Heart right ventricle (tissue), 16 donors: ENCODE measurements at places on chromosomes 4 and X.

- no peak for DNase-seq
These were observed 71.3 kb upstream of the SPRY1 start for GRCh38 chr4:123325241-123325681.

- no peak for DNase-seq
These were observed 132.4 kb downstream of the GLRA3 start for GRCh38 chr4:174696657-174697056.

- DNase-seq: no peak
These were observed 108.2 kb downstream of the NSUN7 start for GRCh38 chr4:40857956-40858355.

DNA sequence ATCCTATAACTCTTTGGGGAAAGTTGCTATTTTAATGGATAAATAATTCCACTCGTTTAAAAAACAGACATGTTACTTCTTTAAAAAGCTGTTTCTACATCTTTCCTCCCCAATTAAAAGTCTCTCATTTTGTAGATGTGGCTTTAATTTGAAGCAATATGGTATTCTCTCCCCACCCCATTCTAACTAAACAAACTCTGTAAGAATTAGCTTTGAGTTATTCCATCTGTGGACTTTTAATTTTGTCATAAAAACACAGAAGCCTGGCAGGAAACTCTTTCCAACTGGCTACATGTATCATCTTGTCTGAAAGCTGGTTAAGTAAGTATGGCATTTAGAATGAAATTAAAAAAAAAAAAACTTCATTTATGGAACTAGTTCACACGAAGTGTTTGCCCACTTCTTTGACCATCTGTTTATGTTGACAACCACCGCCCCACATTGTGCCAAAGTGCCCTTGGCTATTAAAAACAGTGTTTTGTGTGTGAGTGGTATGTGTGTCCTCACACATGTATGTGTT is 140.3 kb downstream of the NAA11 start:
- no peak for DNase-seq

DNA sequence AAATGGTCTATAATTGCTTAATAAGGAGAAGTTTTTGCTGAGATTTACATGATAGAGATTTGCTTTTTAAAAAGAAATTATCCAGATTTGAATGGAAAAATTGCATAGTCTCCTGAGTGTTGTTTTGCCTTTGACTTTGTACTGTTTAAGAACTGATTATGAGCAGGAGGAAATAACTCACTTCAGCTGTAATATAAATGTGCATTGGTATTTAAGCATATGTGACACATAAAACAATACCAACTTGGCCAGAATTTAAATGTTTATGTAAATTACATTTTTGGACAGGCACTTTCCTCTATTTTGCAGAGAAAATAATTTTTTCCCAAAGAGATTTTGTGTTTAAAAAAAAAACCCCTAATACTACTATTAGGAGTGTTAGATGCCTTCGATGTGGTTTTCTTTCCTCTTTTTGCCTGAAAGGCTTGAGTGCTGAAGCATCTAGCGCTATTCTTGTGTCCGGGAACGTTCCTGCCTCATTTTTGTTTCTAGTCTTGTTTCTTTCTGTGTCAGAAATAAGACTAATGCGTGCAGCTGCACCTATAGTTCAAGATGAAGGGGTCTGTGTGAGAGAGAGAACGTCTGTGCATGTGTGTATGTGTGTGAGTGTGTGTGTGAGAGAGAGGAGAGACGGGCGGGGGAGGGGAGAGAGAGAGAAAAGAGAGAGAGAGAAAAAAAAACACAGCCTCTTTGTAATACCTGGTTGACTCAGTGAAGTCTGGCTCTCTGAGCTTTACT is 60.8 kb downstream of the TBL1X start:
- no peak for DNase-seq

- DNase-seq: peak; percentile 66
These were observed 3.5 kb downstream of the BCOR start for GRCh38 chrX:40094041-40094899.

DNA sequence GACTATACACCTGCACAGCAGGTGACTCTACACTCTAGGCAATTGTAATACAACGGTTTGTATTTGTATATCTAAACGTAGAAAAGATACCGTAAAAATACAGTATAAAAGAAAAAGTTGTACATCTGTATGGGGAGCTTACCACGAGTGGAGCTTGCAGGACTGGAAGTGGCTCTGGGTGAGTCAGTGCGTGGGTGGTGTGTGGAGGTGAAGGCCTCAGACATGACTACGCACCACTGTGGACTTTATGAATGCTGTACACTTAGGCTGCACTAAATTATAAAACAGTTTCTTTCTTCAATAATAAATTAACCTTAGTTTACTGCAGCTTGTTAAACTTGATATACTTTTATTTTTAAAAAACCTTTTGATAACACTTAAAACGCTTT is 85.0 kb upstream of the FAT1 start:
- DNase-seq: no peak

- DNase-seq: no peak
These were observed 52.8 kb downstream of the LRBA start for GRCh38 chr4:150962245-150962644.

DNA sequence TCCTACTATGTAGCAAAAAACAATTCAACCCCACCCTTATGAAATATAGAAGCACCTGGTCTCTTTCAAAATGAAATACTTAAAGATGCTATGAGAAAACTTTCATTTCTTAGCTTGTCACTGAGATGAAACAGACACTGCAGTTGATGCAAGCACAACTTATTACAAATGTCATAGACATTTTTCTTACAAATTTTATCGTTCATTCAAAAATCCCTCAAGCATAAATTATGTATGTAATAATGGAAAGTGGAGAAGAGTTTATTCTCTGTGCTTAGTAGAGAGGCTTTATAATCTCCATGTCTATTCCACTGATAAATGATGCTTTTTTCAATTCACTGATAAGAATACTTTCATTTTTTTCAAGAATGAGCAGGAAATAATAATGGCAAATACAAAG is 1943.9 kb upstream of the IGFBP7 start:
- no peak for DNase-seq

GRCh38 chr4:112516066-112516470 is at the start of gene NEUROG2:
Gene NEUROG2, minus strand, starts transcription at chr4:112516180. Its CDS starts 705 bp downstream, at chr4:112515475.
- no peak for DNase-seq

- no peak for DNase-seq
These were observed 34.6 kb downstream of the LIMCH1 start for GRCh38 chr4:41572516-41572915.

- DNase-seq: no peak
These were observed 60.7 kb upstream of the BLTP1 start for GRCh38 chr4:122091397-122091796.

DNA sequence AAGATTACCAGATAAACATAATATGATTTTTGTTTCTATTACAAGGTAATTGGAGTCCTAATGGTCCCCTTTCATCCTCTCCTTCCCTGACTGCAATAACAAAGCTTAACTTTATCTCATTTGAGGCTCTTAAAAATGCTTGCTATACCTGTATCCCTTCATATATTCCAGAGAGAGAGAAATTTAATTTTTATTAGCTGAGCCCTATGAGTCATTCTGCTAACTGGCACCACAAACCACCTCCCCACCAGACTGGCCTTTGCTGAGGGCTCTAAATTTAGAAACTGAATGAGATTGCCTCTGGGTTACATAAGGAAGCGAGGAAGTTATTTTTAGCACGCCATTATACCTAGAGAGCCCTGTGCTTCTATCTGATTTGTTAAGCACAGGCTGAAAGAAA is 27.4 kb downstream of the CBLL2 start:
- no peak for DNase-seq

DNA sequence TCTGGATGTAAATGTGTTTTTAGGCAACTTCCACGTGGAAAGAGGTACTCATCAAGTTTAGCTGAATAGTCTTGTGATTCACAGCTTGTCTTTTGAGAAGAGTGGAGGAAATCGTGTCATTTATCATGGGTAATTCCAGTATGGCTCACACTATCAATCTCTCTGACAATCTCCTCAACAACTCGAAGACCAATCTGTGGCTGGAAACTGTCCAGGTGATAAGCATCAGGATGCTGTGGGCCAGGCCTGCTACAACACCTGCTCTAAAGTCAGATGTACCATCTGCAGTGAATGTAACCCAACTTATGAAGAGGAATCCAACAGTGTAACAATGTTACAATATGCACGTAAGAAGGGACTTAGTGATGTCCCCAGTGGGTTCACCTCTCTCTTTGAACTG is 132.1 kb upstream of the GK2 start:
- DNase-seq: no peak

DNA sequence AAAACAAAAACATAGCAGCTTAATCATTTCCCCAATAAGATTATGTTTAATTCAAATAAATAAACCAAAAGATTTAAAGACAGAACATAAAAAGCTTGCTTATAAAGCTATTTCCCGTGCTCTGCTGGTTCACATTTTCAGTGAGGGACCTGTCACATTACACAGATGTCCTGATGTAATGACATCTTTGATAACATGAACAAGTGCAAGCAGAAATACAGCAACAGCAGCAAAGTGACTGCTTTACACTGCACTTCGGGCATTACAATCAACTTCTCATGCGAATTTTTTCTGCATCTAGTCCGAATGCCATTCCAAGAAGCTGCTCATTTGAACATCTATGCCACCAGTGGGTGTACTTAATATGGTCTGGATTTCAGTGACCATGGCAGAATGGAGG is 940.3 kb upstream of the IGFBP7 start:
- no peak for DNase-seq

GRCh38 chr4:26746802-26747213 is 113.8 kb upstream of the STIM2 start:
- no peak for DNase-seq

- no peak for DNase-seq
These were observed 19.6 kb downstream of the SRPX2 start for GRCh38 chrX:100663642-100664041.

DNA sequence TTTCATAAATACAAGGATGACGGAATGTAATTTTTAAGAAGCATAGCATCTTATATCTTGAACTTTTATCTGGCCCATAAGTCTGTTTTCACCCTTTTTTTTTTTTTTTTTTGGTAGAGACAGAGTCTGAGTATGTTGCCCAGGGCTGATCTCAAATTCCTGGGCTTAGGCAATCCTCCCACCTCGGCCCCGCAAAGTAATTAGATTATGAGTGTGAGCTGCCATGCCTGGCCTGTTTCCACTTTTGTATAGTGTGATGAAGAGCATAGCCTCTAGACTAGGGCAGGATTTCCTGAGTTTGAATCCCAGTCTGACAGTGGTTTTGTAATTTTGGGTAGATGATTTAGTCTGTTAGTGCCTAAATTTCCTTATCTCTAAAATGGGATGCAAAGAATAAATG is 11.0 kb downstream of the STIM2 start:
- DNase-seq: no peak

DNA sequence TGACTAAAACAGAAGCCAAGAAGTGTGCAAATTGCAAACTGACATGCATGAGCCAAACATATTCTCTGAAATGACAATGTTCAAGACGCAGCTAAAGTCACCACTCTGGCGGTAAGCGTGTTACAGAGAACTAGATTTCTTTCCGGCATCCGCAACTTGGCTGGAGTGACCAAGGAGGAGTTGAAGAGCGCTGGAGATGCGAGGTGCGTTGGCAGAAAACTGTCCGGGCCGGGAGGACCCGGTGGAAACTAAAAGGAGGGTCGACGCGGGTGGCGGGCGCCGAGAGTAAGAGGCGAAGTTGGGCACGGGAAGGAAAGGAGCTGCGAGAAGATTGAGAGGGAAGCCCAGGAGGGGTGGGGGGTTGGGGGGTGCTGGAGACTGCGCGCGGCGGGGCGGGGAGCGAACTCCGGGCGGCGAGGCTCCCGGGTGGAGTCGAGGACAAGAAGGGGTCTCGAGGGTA is 807 bp downstream of the SEL1L3 start:
- peak; percentile 21 for DNase-seq

DNA sequence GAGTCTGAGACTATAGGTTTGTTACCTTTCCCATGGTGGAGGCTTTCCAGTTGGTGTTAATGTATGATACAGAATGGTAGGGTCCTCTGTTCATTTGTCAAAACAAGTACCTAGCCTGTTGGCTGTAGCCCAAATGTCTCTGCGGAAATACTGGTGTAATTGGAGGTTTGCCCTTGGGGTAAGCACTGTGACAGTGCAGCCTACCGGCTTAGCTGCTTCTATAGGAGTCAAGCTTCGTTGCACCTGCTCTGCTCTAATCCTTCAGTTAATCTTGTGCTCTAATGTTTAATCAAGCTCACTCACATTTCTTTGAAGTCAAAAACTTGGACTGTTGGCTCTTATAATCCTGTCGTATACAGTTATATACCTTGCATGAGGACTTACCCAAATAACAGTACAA is 203.4 kb downstream of the CCNG2 start:
- DNase-seq: no peak

DNA sequence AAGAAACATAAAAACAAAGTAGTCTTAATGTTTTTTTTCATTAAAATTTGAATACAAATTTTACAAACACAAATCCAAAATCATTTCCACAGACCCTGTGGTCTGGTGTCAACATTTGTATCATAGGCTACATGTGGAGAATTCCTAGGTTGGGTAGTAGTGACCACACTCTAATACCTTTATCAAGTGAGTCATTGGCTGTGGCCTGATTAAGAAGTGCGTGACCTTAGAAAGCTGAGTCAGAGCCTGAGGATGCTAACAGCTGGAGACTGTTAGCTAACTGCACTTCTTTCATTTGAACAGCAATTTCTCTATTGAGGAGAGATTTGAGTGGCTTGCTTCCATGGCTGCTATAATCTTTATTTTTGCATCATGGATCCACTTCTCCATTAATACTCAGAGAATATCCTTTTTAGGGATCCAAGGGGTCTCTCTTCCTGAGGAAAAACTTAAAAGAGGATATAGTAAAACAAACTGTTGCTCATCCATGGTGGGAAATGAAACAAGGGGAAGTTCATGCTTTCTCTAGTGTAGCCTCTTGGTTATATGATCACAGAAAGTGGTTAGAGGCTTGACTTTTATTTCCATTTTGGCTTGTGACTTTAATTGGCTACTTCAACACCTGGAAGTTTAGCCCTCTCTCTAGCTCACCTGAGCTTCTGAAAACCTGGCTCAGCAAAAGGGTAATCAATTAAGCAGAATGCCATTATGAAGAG is 335.8 kb downstream of the PABPC4L start:
- no peak for DNase-seq

- no peak for DNase-seq
These were observed 55.9 kb downstream of the SH3BGRL start for GRCh38 chrX:81257817-81258216.

GRCh38 chr4:38925492-38926413 is 58.1 kb downstream of the FAM114A1 start:
- no peak for DNase-seq

DNA sequence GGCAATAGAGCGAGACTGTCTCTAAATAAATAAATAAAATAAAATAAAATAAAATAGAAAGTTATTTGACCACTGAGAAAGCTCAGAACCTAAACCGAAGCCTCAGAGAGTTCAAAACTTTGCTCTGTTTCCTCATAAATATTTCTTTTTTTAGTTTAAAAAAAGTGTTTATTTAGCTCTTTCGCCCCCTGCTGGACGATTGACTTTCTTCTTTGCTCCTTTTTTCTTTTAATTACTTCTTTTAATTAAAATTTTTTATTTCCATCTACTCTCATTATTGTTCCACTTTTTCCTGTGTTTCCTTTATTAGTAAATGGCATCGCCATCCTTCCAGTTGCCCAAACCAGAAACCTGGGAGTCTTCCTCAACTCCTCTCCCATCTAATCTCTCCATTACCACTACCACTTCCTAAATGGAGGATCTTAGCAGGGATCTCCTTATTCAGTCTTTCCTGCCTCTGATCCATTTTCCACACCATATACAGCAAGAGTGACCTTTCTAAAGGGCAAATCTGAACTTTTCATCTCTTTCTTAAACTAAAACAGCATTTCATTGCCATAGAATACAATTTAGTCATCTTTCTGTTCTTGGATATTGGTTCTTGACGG is 728 bp upstream of the IL13RA2 start:
- DNase-seq: no peak

- no peak for DNase-seq
These were observed 195.7 kb upstream of the CASK start for GRCh38 chrX:42119076-42119475.

GRCh38 chrX:13048280-13048679 is 3.9 kb upstream of the FAM9C start:
- DNase-seq: no peak
